Pons (tissue), 1 donor: ENCODE measurements at places on chromosomes 7 and 10.
A peak's percentile ranks its signal among the peaks of the same experiment; 100 is the strongest.

GRCh38 chr10:125026974-125027735 lies 85.2 kb downstream of the ZRANB1 start:
- DNase-seq = no peak

DNA sequence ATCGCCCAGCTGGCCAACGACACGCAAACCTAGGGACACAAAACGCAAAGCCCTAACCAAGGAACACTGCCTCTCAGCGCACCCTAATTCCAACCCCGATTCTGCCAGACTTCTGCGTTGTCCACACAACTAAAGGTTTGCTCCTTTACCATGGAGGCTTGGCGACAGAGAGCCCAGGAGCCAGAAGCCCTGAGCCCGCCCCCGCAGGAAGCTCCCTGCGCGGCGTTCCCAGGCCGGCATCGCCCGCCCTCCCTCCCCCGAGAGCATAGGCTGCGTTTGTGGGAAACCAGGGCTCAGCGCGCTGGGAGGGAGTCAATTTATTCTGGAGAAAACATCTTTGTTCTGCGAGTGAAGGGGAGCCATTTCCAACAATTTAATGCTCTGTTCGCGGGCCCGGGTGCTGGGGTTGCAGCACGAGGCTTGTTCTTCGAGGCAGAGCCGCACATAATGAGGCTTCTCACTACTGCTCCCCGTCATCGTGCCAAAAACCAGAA lies 103.9 kb downstream of the GRID1 start:
- peak; percentile 96 for DNase-seq

GRCh38 chr7:94042381-94042780 lies 38.2 kb upstream of the BET1 start:
- DNase-seq = no peak

DNA sequence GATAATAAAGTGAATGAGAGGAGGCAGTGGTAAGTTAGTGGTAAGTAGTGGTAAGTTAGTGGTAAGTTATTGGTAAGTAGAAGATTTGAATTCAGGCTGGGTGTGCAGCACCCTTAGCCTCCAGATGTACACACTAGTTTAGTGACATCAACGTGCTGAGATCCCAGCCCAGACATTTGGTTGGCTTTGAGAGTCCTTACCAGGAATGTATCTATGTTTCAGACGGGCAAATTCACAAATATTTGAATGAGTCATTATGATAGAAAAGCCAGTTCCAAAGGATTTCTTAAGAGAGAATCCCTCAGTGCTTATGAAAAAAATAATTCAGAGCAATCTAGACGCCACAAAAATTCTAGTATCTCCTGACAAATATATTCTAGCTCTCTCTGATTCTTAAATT lies 70.0 kb downstream of the ARL4A start:
- DNase-seq = no peak

- no peak for DNase-seq
These were observed 50.6 kb downstream of the KIAA1217 start for GRCh38 chr10:24259365-24260130.

GRCh38 chr10:108388706-108389105 lies 1224.2 kb upstream of the SORCS1 start:
- DNase-seq = peak; percentile 85

DNA sequence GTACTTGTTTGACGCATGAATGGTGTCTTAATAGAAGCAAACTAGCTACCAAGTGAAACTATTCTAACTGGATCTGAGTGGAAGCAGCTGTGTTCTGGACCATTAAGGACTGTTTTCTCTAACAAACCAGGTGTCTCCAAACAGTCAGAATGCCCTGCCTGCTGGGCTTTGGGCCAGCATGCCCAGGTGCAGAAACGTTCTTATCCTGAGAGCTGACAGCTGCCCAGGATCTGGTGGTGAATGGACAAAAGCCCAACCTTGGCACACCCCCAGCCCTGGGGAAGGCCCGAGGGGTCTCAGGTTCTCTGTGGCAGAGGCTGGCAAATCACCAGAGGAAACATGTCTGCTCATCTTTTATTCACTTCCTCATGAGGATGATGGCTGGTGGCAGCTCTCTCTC lies 48.2 kb upstream of the LAMB4 start:
- DNase-seq = no peak

GRCh38 chr7:18675579-18675978 lies 180.0 kb downstream of the HDAC9 start:
- DNase-seq = no peak

GRCh38 chr7:479115-479947 lies 40.3 kb downstream of the PDGFA start:
- DNase-seq = no peak

DNA sequence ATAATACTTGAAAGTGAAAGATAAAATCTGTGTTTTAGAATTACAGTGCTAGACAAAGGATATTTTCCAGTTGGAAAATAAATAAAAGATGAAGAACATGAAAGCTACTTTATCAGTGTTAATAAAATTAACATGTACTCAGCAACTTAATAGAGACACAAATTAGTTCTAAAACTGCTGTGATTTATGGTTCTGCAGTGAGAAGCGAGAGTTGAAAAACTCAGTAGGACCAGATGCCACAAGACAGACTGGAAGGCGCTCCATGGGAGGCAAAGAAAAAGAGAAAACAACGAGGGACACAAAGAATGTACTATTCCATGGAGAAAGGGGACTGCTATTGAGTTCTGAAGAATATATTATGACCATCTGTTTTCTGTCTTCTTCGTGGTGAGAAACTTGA lies 590.4 kb downstream of the PHTF2 start:
- DNase-seq = no peak

- DNase-seq = no peak
These were observed 47.9 kb upstream of the PLCE1 start for GRCh38 chr10:93945819-93946218.

DNA sequence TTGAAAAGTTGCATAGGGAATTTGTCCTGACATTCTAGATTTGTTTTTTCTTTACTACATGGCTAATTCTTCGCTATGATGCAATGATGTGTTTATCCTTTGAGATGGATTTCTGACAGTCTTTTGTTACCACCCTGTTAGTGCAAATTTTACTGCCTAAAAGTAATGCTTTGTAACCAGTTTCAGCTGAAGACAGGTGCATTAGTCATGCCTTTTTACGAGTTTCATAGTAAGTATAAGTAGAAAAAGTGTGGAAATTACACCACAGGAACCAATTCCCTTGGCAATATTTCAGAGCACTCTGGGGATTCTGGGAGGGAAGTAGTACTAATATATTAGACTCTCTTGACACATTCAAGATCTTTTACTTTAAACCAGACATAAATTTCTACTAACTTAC lies 257.8 kb upstream of the DKK1 start:
- no peak for DNase-seq

DNA sequence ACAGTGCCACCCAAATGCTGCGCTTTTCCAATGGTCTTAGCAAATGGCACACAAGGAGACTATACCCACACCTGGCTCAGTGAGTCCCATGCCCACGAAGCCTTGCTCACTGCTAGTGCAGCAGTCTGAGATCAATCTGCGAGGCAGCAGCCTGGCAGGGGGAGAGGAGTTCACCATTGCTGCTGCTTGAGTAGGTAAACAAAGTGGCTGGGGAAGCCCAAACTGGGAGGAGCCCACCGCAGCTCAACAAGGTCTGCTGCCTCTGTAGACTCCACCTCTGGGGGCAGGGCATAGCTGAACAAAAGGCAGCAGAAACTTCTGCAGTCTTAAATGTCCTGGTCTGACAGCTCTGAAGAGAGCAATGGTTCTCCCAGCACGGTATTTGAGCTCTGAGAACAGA lies 891.2 kb downstream of the PCDH15 start:
- DNase-seq = no peak

GRCh38 chr7:47557694-47558670 lies 23.9 kb downstream of the TNS3 start:
- DNase-seq = no peak

DNA sequence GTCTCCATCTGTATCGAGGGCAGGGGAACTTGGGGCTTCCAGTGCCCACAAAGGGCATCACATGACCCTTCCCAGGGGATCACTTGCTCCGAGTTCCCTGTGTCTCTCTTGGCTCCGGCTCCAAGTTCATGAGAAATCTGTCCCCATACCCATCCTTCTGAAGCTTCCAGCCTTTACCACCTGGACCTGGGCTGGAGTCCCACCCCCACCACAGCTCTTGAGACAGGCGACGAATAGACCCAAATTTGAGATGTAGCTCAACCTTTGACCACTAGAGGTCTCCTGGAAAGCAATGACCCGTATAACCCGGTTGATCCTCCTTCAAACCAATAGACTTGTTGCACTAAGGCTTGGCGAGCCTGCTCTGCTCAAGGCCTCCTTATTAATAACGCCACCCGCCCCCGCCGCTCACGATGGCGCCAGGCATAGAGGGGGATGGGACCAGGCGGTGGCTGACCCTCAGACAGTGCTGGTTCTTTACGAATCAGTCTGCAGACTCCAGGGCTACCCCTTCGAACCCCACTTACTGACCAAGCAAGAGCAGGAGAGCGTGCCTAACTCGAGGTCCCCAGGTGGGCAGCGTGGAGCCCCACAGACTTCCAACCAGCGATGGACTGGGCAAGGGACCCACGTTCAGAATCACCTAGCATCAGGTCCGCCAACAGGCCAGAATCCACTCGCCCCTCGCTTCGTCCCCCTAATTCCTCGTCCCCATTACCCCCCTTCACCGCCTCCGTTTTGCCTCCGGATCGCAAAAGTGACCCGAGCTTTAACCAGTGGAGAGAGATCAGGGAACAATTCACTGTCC lies 4.4 kb upstream of the ARID5B start:
- DNase-seq = peak; percentile 90

DNA sequence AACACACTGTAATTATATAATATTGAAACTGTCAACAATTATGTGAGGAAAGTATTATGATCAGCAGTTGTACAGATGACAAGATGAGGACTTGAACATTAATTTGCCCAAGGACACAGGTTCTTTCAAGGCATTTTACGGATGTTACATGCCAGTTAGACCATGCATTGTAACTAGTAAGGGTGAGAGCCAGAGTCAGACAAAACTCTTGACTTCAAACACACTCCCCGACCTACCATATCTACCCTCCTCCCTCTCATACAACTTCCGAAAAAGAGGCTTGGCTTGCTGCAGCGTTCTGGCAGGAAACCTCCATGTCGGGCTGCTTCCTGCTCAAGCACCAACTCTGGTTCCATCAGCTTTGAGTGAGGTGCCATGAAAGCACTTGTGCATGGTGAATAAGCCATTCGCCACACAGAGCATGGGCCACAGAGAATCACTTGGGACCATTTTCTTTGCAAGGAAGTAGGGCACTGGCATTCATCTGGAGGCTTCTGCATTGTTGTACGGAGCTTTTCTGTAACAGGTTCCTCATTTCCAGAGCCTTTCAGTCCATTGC lies 53.2 kb downstream of the FOXI2 start:
- DNase-seq = no peak

GRCh38 chr7:95304990-95305389 lies 19.3 kb downstream of the PON1 start:
- DNase-seq = no peak
